ENCODE measurements at places on chromosomes 16 and 17. TPM values are rescaled to one million over a fixed set of nuclear protein-coding genes. Genes with fewer than 3 reads are reported as not detected.

Gene WFIKKN1
- 0.08 TPM for total RNA-seq

Gene GGNBP2
- 43.6 TPM for total RNA-seq

Gene DNAH17
- 0.12 TPM for total RNA-seq

Gene FN3K
- total RNA-seq = 3.2 TPM

Gene PERCC1
- total RNA-seq = not detected

Gene METTL23
- 17.8 TPM for total RNA-seq

Gene MYO15A
- 0.44 TPM for total RNA-seq

Gene LAT
- 3.5 TPM for total RNA-seq

Gene AXIN2
- total RNA-seq = 3.1 TPM

Gene CNEP1R1
- total RNA-seq = 10.3 TPM

Gene HOXB5
- total RNA-seq = 0.16 TPM

Gene FLOT2
- 111 TPM for total RNA-seq

Gene GPR142
- not detected for total RNA-seq

Gene MAFG
- 12.3 TPM for total RNA-seq

Gene GJC1
- total RNA-seq = 1.4 TPM

Gene NHERF2
- 21.6 TPM for total RNA-seq

Gene SOX9
- total RNA-seq = 20.3 TPM

Gene ABCC3
- total RNA-seq = 17.6 TPM

Gene SLC52A1
- total RNA-seq = 0.68 TPM

Gene ODAD4
- total RNA-seq = not detected

Gene ADAM11
- total RNA-seq = 0.96 TPM

Gene NPIPA8
- 5.8 TPM for total RNA-seq

Gene FZD2
- 0.60 TPM for total RNA-seq

Gene MYL4
- total RNA-seq = not detected

Gene KRT12
- not detected for total RNA-seq

Gene TMEM235
- not detected for total RNA-seq

Gene KRT39
- not detected for total RNA-seq

Gene ICAM2
- 3.5 TPM for total RNA-seq

Gene GP1BA
- total RNA-seq = not detected

Gene NETO2
- total RNA-seq = 12.0 TPM

Gene TERF2IP
- total RNA-seq = 23.4 TPM

Gene G6PC1
- not detected for total RNA-seq

Gene CRLF3
- 17.9 TPM for total RNA-seq

Gene PMP22
- total RNA-seq = 6.3 TPM

Gene MYH8
- total RNA-seq = not detected

Gene MPV17L
- 5.6 TPM for total RNA-seq

Gene MAPT
- total RNA-seq = 0.88 TPM

Gene IRX5
- total RNA-seq = 7.5 TPM

Gene CHMP1A
- total RNA-seq = 69.5 TPM

Gene SGCA
- total RNA-seq = 0.64 TPM

Gene CCDC144A
- 1.4 TPM for total RNA-seq

Gene NLRC5
- 13.0 TPM for total RNA-seq

Gene GRAP
- 1.00 TPM for total RNA-seq

Gene KRT16
- total RNA-seq = 2,310 TPM

Gene NOG
- not detected for total RNA-seq

Gene OTOP3
- total RNA-seq = 14.7 TPM

Gene ATP2A1
- total RNA-seq = 0.48 TPM

All from esophagus mucosa (tissue), 1 donor.